ENCODE measurements at places on chromosomes 11 and 22. TPM values are rescaled to one million over a fixed set of nuclear protein-coding genes. Genes with fewer than 3 reads are reported as not detected.

GRAMD1B gene
- 39.4 TPM for total RNA-seq

PDGFB gene
- 1.2 TPM for total RNA-seq

P2RY2 gene
- not detected for total RNA-seq

ZNF74 gene
- 15.4 TPM for total RNA-seq
